H9 (cell line): ENCODE measurements at places on chromosomes 2 and 18. TPM values are rescaled to one million over a fixed set of nuclear protein-coding genes. Genes with fewer than 3 reads are reported as not detected.

The KCNIP3 gene
- total RNA-seq = 1.5 TPM in 2 replicates

The GALNT3 gene
- 17.3 and 18.5 TPM in 2 replicates for total RNA-seq

The FAP gene
- total RNA-seq = not detected in 2 replicates

The OR6B2 gene
- not detected in 2 replicates for total RNA-seq

The SERPINB11 gene
- total RNA-seq = not detected in 2 replicates

The POTEI gene
- total RNA-seq = 0.99 and 1.2 TPM in 2 replicates

The RAPGEF4 gene
- total RNA-seq = 1.4 and 1.5 TPM in 2 replicates

The TCF7L1 gene
- 112 and 117 TPM in 2 replicates for total RNA-seq

The FLACC1 gene
- 0.42 TPM in 1 of 2 replicates, not detected in the other for total RNA-seq

The PFN4 gene
- not detected in 2 replicates for total RNA-seq

The ANTXR1 gene
- 37.3 and 39.5 TPM in 2 replicates for total RNA-seq

The MYCN gene
- 100.0 and 105 TPM in 2 replicates for total RNA-seq

The NCKAP5 gene
- total RNA-seq = 0.26 and 0.55 TPM in 2 replicates

The CFC1 gene
- 0.22 TPM in 1 of 2 replicates, not detected in the other for total RNA-seq

The EFHD1 gene
- 2.7 and 2.8 TPM in 2 replicates for total RNA-seq

The FOXI3 gene
- 18.3 and 19.2 TPM in 2 replicates for total RNA-seq

The MC5R gene
- not detected in 2 replicates for total RNA-seq

The MYO1B gene
- 43.2 and 51.4 TPM in 2 replicates for total RNA-seq

The IL37 gene
- total RNA-seq = 0.55 TPM in 1 of 2 replicates, not detected in the other

The CERKL gene
- 0.22 TPM in 1 of 2 replicates, not detected in the other for total RNA-seq

The KCNE4 gene
- 0.20 and 0.24 TPM in 2 replicates for total RNA-seq

The NXPH2 gene
- 1.3 and 1.8 TPM in 2 replicates for total RNA-seq

The SP140L gene
- total RNA-seq = 1.3 and 1.9 TPM in 2 replicates

The CDH7 gene
- 0.13 and 0.29 TPM in 2 replicates for total RNA-seq

The DSG2 gene
- total RNA-seq = 104 and 107 TPM in 2 replicates

The MC4R gene
- not detected in 2 replicates for total RNA-seq
